Natural killer cell (primary cell): ENCODE measurements at places on chromosomes 2 and 18. TPM values are rescaled to one million over a fixed set of nuclear protein-coding genes. Genes with fewer than 3 reads are reported as not detected.

SLC11A1 gene
- 35.5 TPM for total RNA-seq

ANKRD53 gene
- 2.5 TPM for total RNA-seq

CCT7 gene
- 114 TPM for total RNA-seq

REG3A gene
- total RNA-seq = not detected

SLC9A4 gene
- not detected for total RNA-seq

GRCh38 chr18:9946831-9947230 is 33.0 kb downstream of the VAPA start:
- no peaks in the 10 kb centered on the region for H3K4me1 ChIP-seq
- H3K27ac ChIP-seq = no peak overlapping the region
- no peak for DNase-seq
- H3K27me3 ChIP-seq = no peaks in the 10 kb centered on the region
- peaks cover 40% of the 10 kb centered on the region for H3K36me3 ChIP-seq

DNA sequence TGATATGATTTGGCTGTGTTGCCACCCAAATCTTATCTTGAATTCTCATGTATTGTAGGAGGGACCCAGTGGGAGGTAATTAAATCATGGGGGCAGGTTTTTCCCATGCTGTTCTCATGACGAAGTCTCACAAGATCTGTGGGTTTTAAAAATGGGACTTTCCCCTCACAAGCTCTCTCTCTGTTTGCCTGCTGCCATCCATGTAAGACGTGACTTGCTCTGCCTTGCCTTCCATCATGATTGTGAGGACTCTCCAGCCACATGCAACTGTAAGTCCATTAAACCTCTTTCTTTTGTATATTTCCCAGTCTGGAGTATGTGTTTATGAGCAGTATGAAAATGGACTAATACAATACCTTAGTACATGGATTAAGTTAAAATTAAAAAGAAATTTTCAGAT is 1094.7 kb upstream of the SLC39A10 start:
- no peaks in the 10 kb centered on the region for H3K36me3 ChIP-seq
- H3K27me3 ChIP-seq = no peaks in the 10 kb centered on the region
- no peaks in the 10 kb centered on the region for H3K4me1 ChIP-seq
- H3K27ac ChIP-seq = no peak overlapping the region

DNA sequence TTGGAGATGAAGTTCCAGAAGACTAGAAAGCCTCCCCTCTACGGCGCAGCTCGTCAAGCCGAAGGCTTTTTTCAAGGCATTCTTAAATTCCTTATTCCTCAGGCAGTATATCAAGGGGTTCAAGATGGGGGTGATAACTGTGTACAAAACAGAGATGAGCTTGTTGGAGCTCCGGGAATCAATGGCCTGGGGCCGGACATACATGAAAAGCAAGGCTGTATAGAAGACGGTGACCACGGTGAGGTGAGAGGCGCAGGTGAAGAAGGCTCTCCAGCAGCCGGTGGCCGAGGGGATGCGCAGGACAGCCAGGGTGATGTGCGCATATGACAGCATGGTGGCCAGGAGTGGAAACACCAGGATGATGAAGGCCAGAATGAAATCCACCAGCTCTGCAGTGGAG is 8.2 kb downstream of the OR6B3 start:
- no peaks in the 10 kb centered on the region for H3K4me1 ChIP-seq
- H3K27me3 ChIP-seq = peaks cover under 1% of the 10 kb centered on the region
- H3K36me3 ChIP-seq = no peaks in the 10 kb centered on the region
- DNase-seq = no peak
- H3K27ac ChIP-seq = no peak overlapping the region

DNA sequence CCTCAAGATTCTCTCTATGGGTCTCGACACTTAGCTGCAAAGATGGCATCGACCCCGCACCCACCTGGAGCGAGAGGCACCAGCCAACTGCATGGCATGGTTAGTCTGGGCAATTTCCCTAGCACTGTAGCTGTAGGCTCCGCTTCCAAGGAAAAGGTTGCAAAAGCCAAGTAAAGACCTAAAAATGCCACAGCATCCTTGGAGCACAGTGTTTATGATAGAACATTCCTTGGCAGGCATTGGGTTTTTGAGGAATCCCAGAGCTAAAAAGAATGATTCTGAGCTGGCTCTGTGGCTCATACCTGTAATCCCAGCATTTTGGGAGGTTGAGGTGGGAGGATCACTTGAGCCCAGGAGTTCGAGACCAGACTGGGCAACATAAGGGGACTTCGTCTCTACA is 22.9 kb downstream of the QPCT start:
- DNase-seq = no peak
- H3K27me3 ChIP-seq = peaks cover 1% of the 10 kb centered on the region
- no peaks in the 10 kb centered on the region for H3K36me3 ChIP-seq
- H3K4me1 ChIP-seq = peaks cover 19% of the 10 kb centered on the region

DNA sequence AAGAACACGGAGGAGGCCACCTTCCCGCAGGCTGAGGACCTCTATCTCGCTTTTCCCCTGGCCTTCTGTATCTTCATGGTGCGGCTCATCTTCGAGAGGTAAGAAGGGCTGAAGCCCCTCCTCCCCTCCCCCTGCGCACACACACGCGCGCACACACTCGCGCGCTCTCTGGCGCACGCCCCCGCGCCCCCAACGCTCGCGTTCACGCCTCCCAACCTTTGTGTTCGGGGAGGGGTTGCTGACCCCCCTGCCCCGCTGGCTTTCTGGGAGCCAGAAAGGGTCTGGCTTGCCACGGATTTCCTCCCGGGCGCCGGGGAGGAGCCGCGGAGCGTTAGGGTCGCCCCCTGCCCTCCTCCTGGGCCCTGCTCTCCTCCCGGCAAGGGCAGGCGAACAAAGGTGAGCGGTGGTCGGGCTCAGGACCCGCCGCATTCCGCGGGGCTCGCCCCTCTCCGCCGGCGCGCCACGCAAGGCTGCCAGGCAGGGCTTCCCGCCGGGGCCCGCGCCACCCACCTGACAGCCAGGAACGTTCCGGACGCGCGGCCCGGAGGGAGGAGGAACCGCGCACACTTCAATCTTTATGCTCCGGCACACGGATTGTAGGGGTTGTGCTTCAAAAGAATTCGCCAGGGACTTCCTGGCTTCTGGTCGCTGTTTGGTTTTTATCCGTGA is 583 bp downstream of the CERS6 start:
- no peaks in the 10 kb centered on the region for H3K27me3 ChIP-seq
- H3K36me3 ChIP-seq = no peaks in the 10 kb centered on the region
- peak overlapping the region; percentile 92 for H3K4me3 ChIP-seq
- DNase-seq = peak; percentile 21

DNA sequence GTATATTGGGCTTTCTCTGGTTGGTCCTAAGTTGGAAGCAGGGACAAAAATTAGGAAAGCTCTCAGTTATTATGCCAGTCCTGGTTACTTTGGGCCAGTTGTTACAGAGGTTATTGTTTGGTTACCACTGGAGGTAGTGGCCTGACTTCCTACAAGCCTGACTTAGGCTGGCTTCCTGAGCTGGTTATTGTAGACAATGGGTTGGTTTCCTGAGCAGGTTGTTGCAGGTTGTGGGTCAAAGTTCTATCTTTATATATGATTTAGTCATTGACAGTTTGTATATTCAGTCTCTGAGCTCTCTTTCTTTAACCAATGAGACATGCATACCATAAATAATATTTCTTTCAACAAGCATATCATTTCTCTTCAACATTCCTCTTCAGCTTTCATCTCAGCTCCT is 58.7 kb upstream of the RPE start:
- no peaks in the 10 kb centered on the region for H3K4me1 ChIP-seq
- H3K27me3 ChIP-seq = no peaks in the 10 kb centered on the region
- no peaks in the 10 kb centered on the region for H3K36me3 ChIP-seq
- no peak overlapping the region for H3K4me3 ChIP-seq

DNA sequence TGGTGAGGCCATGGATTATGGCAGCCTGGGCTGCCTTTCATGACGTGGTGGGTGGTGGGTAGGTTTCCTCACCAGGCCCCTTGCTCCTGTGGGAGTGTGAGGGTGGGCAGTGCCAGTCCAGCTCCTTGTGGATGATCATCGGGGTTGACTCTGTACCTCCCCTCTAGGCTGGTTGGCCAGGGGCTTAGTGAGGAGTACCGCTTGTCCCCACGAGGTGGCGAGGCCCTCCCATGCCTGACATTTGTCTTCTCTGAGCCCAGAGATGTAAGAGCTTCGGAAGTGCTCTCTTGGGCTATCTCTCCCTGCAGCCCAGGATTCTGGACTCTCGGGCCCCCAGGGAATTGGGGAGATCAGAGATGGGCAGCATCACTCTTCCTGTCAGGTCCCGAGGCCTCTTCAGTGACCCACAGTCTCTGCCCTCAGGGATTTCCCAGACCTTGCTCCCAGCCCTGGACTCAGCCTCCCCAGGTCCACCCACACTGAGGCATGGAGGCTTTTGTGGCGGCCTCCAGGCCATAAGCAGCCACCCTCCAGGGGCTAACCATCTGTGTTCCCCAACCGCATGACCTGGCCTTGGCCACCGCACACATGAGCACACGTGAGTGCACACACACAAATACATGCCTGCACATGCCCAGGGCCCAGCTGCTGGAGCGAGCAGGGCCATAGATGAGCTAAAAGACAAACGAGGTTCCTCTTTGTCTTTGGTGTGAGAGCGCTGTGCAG is 6.5 kb downstream of the SPR start:
- no peak overlapping the region for H3K4me3 ChIP-seq
- H3K4me1 ChIP-seq = no peaks in the 10 kb centered on the region
- H3K27me3 ChIP-seq = peaks cover 3% of the 10 kb centered on the region

DNA sequence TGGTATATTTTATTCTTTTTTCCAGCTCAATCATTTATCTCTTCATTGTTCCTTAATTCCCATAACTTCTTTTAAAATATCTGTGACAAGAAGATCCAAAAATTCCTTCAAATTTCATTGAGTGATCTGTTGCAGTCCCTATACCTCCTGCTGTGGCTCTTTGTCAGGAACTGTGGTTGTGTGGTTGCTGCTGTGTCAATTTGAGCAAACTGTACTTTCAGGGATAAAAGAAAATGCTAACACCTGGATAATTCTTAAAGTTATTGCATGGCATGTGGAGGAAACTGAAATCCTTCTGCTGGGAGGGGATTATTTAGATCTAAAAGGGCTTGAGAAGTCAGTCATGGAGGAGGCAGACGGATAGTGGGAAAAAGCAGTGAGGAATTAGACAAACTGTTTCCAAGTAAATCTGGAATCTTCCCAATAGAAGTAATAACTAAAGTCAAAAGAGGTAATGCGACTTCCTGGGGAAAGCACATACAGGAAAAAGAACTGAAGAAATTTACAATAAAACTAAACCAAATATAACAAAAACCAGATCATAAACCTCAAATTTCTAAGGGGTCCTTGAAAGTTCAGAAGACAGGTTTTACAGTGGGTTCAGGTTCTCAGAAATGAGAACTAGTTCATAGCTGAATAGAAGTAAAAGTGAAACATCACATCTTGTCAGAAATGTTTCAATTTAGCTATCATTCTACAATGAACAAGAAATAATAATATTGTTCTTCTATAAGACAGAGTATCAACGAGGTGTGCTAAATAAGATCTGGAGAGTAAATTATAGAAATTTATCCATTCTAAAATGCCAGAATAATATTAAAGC is 33.5 kb upstream of the CD226 start:
- H3K27me3 ChIP-seq = no peaks in the 10 kb centered on the region
- no peak overlapping the region for H3K4me3 ChIP-seq
- DNase-seq = no peak

- H3K27me3 ChIP-seq = no peaks in the 10 kb centered on the region
- H3K4me3 ChIP-seq = no peak overlapping the region
- no peak for DNase-seq
These were observed 219.1 kb upstream of the STK17B start for GRCh38 chr2:196390243-196391148.

GRCh38 chr18:50880119-50880465 is 1.2 kb downstream of the ME2 start:
- peak overlapping the region; percentile 96 for H3K4me3 ChIP-seq
- no peaks in the 10 kb centered on the region for H3K27me3 ChIP-seq
- H3K4me1 ChIP-seq = peaks cover 37% of the 10 kb centered on the region
- H3K27ac ChIP-seq = peak overlapping the region; percentile 89
- H3K36me3 ChIP-seq = no peaks in the 10 kb centered on the region

- H3K36me3 ChIP-seq = no peaks in the 10 kb centered on the region
- H3K4me1 ChIP-seq = no peaks in the 10 kb centered on the region
- no peak for DNase-seq
- H3K27me3 ChIP-seq = no peaks in the 10 kb centered on the region
- H3K4me3 ChIP-seq = no peak overlapping the region
These were observed 19.8 kb upstream of the BZW1 start for GRCh38 chr2:200791905-200792304.

- no peaks in the 10 kb centered on the region for H3K4me1 ChIP-seq
- no peaks in the 10 kb centered on the region for H3K36me3 ChIP-seq
- no peak overlapping the region for H3K27ac ChIP-seq
- H3K4me3 ChIP-seq = no peak overlapping the region
- H3K27me3 ChIP-seq = no peaks in the 10 kb centered on the region
These were observed 88.8 kb downstream of the VWA3B start for GRCh38 chr2:98175811-98176210.
